ENCODE measurements at places on chromosomes 3 and 15.

GRCh38 chr15:88918738-88919137, 5.6 kb upstream of the MFGE8 start:
- peak; percentile 83 for DNase-seq

- DNase-seq = no peak
Measured at GRCh38 chr15:52922871-52923270, 132.7 kb upstream of the ONECUT1 start.

DNA sequence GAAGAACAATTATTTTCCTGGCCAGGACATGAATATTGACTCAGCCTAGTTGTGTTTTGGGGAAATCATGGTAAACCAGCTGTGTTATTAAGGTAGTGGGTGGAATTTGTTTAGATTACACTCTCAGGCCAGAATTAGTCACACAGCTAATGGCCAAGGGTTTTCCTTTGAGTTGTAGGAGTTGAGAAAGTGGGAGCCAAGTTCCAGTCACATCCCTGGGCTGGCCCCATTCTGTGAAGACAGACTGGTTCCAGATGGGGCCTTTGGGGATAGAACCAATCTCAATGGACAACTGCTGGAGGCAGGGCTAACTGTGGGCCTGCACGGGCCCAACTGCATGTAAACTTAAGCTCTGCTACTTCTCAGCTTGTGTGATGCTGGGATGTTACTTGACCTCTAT, 1.4 kb upstream of the RASL12 start:
- no peak for DNase-seq

- no peak for DNase-seq
Measured at GRCh38 chr15:77067691-77068367, 3.1 kb downstream of the TSPAN3 start.

GRCh38 chr15:70723122-70723422, 40.3 kb downstream of the UACA start:
- no peak for DNase-seq

- no peak for DNase-seq
Measured at GRCh38 chr3:128983293-128984069, 10.4 kb downstream of the CFAP92 start.

DNA sequence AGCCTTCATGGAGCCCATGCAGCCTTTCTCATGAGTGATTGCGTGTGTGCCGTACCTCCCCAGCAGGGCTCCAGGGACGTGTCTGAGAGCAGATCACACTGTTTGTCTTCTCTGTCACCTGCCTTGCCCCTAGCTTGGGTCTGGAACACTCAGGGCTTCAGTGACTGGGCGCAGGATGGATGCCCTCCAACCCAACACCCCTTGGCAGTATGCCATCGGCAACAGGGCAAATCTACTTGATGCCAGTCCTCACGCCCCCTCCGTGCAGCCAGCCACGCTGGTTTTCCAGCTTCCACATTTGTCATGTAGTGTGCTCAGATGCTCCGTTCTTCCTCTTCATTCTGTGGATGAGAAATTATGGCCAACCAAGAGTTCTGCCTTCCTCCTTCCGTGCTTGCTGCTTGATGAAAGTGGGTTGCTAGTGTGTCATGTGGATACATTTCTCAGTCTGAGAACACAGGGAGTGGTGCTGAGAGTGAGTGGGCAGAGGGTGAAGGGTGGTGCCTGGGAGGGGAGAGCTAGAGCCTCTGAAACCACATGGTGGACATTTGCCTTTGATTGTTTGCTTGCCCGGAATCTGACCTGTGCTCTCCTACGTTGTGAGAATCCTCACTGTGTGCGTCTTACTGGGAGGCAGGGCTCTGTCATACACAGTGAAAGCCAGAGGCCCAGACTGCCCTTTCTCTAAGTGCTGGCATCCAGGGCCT, 97.2 kb downstream of the FAM43A start:
- DNase-seq = no peak

- no peak for DNase-seq
Measured at GRCh38 chr3:9224490-9224889, 25.0 kb downstream of the SRGAP3 start.

GRCh38 chr3:141526709-141527108, 39.9 kb downstream of the RASA2 start:
- no peak for DNase-seq

DNA sequence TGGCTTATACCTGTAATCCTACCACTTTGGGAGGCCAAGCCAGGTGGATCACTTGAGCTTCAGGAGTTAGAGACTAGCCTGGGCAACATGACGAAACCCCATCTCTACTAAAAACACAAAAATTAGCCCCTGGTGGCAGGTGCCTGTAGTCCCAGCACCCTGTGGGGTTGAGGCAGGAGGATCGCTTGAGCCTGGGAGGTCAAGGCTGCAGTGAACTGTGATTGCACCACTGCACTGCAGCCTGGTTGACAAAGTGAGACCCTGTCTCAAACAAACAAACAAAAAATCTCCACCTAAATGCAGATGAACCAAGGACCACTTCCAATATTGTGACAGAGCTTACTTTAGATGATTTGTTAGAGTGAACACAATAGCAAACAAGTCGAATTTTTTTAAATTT, 53.7 kb downstream of the TP53BP1 start:
- DNase-seq = no peak

DNA sequence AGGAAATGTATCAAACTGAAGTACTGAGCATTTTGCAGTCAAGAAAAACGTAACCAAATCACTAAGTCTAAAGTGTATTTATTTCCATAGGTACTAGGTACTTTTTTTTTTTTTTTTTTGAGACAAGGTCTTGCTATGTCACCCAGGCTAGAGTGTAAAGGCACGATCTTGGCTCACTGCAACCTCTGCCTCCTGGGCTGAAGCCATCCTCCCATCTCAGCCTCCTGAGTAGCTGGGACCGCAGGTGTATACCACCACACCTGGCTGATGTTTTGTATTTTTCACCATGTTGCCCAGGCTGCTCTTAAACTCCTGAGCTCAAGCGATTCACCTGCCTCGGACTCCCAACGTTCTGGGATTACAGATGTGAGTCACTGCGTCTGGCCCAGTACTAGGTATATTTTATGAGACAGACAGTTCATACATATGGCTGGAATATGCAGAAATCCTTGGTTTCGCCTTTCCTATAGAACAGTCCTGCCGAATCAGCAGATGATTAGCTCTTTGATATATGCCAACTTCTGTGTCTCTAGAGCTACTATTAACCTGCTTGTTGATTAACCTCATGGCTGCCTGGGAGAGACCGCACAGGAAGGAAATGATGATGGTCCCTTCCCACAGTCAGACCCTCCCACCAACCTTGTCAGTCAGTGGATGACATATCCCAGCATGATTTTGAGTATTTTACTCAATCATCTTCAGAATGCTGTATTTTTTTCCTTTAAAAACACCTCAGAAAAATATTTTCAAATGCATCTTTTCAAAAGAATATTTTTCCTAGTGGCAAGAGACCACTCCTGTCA, 32.3 kb downstream of the TMOD3 start:
- DNase-seq = no peak

DNA sequence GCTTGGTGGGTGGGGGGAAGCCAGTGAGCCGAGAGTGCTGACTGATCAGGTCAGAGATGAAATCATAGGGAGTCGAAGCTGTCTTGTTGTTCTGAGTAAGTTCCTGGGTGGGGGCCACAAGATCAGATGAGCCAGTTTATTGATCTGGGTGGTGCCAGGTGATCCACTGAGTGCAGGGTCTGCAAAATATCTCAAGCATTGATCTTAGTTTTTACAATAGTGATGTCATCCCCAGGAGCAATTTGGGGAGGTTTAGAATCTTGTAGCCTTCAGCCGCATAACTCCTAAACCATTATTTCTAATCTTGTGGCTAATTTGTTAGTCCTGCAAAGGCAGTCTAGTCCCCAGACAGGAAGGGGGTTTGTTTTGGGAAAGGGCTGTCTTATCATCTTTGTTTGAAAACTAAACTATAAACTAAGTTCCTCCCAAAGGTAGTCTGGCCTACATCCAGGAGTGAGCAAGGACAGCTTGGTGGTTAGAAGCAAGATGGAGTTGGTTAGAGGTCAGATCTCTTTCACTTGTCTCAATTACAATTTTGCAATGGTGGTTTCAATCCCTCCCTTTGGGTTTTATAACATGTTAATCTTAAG, 18.7 kb upstream of the MTMR14 start:
- DNase-seq = no peak

- no peak for DNase-seq
Measured at GRCh38 chr15:62904041-62904910, 138.3 kb upstream of the TPM1 start.

DNA sequence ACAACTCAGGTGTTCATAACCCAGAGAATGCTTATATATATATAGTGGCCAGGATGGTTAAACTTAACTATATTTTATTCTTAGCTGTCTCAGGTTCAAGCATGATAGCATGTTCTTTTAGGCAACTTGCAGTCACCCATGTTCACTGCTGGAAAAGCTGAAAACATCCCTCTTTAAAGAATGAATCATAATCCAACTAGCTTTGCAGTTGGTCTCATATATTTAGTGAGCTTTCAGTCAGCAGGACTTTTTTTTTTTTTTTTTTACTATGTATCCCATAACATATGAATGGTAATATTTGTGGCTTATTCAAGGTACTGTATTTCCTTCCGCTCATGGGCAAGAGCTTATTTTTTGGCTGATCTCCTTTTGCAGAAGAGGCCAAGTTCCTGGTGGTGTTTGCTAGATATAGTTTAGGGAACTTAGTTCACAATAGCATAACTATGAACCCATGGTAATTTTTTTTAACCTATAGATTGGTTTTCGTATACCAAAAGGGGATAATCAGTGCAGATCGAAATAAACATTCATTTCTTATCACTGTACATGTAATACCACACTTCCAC, 77.6 kb downstream of the CMSS1 start:
- no peak for DNase-seq

- no peak for DNase-seq
Measured at GRCh38 chr3:163684651-163685050, 1393.6 kb downstream of the SI start.

- DNase-seq = no peak
Measured at GRCh38 chr3:126816986-126817777, 113.1 kb downstream of the CHCHD6 start.

GRCh38 chr3:171516765-171517164, 56.6 kb upstream of the TNIK start:
- no peak for DNase-seq

DNA sequence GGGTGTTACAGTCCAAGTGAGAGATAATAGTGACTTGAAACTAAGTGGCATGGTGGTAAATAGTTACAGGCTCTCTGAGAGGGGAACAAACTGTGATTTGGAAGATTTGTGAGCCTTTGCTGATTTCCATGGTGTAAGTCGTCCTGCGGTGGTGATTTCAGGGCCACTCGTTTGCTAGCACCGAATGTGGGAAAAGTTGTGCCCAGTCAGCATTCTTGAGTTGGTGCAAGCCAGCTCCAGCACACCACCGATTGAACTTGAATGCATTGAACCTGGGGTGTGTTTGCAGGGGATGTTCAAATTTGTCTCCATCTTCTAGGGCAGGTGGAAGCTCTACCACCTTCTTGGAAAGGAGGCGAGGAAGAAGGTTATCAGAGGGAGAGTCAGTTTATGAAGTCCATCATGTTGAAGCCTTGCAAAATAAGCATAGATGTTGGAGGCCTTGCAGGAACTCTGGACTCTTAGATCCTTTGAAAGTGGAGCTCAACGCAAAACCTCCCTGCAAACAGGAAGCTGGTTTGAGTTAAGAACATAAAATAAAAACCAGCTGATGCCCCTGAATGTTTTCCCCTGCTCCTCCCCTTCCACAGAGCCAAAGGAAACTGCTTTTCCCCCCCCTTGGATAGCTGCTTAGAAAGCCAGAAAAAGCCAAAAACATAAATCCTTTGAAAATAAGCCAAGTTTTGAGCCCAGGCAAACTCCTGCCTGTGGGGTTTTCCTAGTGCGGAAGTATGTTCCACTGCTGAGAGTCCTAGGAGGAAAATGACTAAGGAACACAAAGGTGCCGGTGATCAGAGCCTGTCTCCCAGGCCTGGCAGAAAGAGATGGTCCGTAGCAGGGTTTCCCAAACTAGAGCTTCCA, 21.9 kb downstream of the MAPKBP1 start:
- DNase-seq = no peak

GRCh38 chr3:43792904-43793303, 102.2 kb downstream of the ABHD5 start:
- no peak for DNase-seq

DNA sequence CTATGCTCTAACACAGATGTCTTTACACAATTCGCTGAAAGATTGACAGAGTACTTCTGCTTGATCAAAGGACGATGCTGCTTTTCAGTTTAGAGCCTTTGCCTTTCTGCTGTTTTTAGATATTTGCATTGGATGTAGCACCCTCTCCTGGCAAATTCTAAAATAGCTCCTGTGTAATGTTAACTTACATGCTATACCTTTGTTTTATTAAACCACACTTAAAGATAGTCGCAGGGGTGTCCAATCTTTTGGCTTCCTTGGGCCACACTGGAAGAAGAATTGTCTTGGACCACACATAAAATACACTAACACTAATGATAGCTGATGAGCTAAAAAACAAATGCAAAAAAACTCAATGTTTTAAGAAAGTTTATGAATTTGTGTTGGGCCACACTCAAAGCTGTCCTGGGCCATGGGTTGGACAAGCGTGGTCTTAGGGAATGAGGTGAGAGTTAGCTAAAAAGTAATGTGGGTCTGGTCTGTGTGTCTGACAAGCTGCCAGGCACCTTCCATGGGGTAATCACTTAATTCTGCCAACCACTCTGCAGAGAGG, 62.9 kb downstream of the ATG7 start:
- DNase-seq = peak; percentile 78

DNA sequence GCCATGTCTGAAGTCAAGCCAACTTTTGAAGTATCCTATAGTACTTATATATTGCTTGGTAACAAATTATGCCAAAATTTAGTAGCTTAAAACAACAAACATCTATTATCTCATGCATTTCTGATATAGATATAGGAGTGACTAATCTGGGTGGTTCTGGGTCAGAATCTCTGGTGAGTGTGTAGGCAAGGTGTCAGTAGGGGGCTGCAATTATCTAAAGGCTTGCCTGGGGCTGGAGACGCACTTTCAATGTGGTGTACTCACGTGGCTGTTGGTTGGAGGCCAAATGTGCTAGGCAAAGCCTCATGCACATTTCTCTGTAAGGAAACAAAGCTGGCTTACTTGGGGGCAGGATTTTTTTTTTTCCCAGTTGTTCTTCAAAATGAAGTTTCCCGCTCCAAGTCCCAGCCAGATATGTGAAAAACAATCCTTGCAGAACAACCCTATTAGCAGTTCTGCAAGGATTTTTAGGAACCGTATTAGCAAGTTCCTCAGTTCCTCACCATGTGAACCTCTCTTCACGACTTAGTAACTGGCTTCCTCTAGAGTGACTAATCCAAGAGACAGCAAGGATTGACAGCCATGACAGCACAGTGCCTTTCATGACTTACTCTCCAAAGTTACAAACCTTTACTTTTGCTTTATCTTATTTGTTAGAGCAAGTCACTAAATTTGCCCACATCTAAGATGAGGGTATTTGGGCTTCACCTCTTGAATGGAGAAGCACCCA, 25.8 kb downstream of the GREM1 start:
- DNase-seq = no peak

- no peak for DNase-seq
Measured at GRCh38 chr15:100100926-100101325, 240.8 kb downstream of the ADAMTS17 start.
